ENCODE measurements at places on chromosomes 3 and 15. TPM values are rescaled to one million over a fixed set of nuclear protein-coding genes. Genes with fewer than 3 reads are reported as not detected.

GRCh38 chr15:90388462-90389380 lies 679 bp downstream of the IQGAP1 start:
- DNase-seq = peak; percentile 87

- no peak for DNase-seq
Measured at GRCh38 chr15:42832576-42832975, 88.0 kb downstream of the TTBK2 start.

GRCh38 chr3:149235599-149236424 lies 14.2 kb upstream of the CP start:
- no peak for DNase-seq

DNA sequence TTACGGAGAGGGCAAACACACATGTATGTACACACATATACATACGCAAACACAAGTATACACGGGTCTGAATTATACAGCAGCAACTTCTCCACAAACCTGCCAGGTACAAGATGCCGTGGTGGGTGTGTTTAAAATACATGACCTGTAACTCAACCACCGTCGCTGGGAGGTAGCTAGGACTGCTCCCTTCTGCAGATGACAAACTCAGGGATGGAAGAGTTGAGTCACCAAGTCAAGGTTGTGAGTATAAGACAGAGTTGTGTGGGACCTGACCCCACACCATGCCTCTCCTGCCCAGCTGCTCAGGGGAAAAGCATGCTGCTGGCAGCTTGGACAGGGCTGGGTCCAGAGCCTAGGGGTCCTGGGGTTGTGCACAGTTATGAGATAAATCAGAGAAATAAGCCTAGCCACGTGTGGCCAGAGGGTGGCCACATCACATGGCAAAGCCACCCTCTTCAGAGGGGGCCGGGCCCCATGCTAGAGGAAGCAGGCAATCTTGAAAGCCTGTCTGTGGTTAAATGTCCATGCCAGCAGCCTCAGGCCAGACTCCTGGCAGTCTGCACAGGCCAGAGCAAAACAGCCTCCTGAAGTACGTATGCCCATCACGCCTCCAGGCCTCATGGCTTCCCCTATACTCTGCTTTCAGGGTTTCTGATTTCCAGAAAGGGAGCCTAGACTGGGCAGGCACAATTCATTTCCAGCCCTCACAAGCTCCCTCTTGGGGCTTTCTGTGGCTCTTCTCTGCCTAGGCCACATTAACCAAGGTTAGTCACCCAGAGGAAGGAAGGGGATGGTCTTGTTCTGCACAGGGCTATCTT lies 107.7 kb upstream of the RPL32 start:
- DNase-seq = no peak

- no peak for DNase-seq
Measured at GRCh38 chr15:78002996-78003395, 74.5 kb downstream of the TBC1D2B start.

BFSP2 gene
- not detected for total RNA-seq

UACA gene
- 66.1 TPM for total RNA-seq

MOBP gene
- 0.92 TPM for total RNA-seq
